Hindlimb muscle (tissue), 1 donor: ENCODE measurements at places on chromosomes 16 and 17. TPM values are rescaled to one million over a fixed set of nuclear protein-coding genes. Genes with fewer than 3 reads are reported as not detected.

Gene ITGA2B
- polyA plus RNA-seq, result 3.8 TPM

Gene C17orf67
- 2.3 TPM for polyA plus RNA-seq

Gene C17orf50
- not detected for polyA plus RNA-seq

Gene QRICH2
- 5.6 TPM for polyA plus RNA-seq

Gene USP32
- 23.8 TPM for polyA plus RNA-seq

Gene CDRT4
- polyA plus RNA-seq, result 2.8 TPM

Gene TBC1D3H
- not detected for polyA plus RNA-seq

Gene TOP2A
- polyA plus RNA-seq, result 45.8 TPM

Gene HOXB4
- 1.0 TPM for polyA plus RNA-seq

Gene KRTAP9-4
- polyA plus RNA-seq, result not detected

Gene SBK1
- polyA plus RNA-seq, result 24.7 TPM

Gene OR1F1
- not detected for polyA plus RNA-seq

Gene ZNF629
- 14.3 TPM for polyA plus RNA-seq

Gene SSTR5
- polyA plus RNA-seq, result not detected

Gene TPSAB1
- polyA plus RNA-seq, result 1.0 TPM

Gene RASL10B
- polyA plus RNA-seq, result 2.8 TPM

Gene NOXO1
- 1.3 TPM for polyA plus RNA-seq

Gene PRKCB
- polyA plus RNA-seq, result 1.4 TPM

Gene NUDT16L1
- 29.2 TPM for polyA plus RNA-seq

Gene MARVELD3
- 0.15 TPM for polyA plus RNA-seq

Gene PSMC5
- polyA plus RNA-seq, result 96.2 TPM

Gene AIPL1
- not detected for polyA plus RNA-seq

Gene SPATA32
- polyA plus RNA-seq, result not detected

Gene UTS2R
- polyA plus RNA-seq, result 12.6 TPM

Gene PTGES3L
- 69.1 TPM for polyA plus RNA-seq

Gene NOD2
- 2.3 TPM for polyA plus RNA-seq

Gene TPSG1
- 1.5 TPM for polyA plus RNA-seq

Gene LDHD
- 3.7 TPM for polyA plus RNA-seq

Gene CORO6
- polyA plus RNA-seq, result 99.3 TPM

Gene KCNJ18
- polyA plus RNA-seq, result not detected

Gene ARL5C
- polyA plus RNA-seq, result not detected

Gene TMEM219
- 61.2 TPM for polyA plus RNA-seq

Gene SEZ6L2
- 3.3 TPM for polyA plus RNA-seq

Gene ANKRD40CL
- polyA plus RNA-seq, result not detected

Gene OR2C1
- not detected for polyA plus RNA-seq

Gene ZP2
- polyA plus RNA-seq, result 0.18 TPM

Gene CACNA1H
- 69.6 TPM for polyA plus RNA-seq

Gene MAP1LC3B
- polyA plus RNA-seq, result 49.4 TPM

Gene GUCY2D
- 0.15 TPM for polyA plus RNA-seq
